Spinal cord (tissue), 10 donors: ENCODE measurements at places on chromosomes 2 and 18.

DNA sequence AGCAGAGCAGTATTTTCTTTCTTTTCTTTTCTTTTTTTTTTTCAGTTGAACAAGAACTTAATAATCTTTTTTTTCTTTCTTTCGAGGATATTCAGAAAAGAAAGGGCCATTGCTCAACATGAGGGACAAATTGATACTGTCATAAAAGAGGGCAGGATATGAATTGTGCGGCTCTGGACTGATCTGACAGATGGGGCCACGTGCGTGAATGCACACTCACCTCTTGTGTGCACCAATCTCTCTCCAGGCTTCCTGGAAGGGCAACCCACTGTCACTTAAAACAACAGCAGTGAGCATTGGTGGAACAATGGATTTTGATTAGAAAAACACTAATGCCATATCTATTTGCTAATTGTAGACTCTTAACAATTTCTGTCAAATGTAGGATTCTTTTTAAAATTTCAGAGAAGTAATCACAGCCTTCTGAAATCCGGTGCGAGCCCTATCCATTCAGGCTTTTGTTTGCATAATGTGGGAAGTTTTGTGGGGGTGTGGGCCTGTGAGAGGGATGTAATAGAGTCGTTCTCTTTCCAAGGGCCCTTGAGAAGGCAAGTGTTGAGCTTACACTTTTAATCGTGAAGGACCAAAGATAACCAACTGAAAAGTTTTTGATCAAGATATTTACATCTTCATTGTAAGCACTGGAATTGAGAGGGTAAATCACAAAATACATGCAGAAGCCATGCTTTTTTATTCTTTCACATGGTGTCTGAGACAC lies 298.8 kb downstream of the SP3 start:
- no peak for DNase-seq

GRCh38 chr2:68295516-68295915 lies 24.2 kb downstream of the CNRIP1 start:
- DNase-seq, result no peak

DNA sequence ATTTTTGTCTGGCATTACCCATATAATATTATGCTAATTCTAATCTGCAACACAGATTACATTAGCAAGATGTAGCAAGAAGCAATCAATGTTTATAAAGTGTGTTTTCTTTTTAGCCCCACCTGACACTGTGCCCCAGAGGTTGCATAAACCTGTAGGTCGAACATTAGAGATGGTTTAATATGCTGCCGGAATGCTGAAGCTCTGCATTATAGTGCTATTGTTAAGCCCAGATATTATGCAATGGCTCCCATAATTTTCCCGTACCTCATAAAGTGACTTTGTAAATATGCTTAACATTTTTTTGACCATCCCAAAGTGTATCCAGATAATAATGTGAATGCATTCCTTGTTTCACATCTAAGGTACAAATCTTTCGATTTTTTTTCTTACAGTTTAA lies 109.3 kb upstream of the MAP4K3 start:
- DNase-seq, result no peak

- no peak for DNase-seq
Observed at GRCh38 chr2:186959486-186959885, 110.5 kb upstream of the ZSWIM2 start.

DNA sequence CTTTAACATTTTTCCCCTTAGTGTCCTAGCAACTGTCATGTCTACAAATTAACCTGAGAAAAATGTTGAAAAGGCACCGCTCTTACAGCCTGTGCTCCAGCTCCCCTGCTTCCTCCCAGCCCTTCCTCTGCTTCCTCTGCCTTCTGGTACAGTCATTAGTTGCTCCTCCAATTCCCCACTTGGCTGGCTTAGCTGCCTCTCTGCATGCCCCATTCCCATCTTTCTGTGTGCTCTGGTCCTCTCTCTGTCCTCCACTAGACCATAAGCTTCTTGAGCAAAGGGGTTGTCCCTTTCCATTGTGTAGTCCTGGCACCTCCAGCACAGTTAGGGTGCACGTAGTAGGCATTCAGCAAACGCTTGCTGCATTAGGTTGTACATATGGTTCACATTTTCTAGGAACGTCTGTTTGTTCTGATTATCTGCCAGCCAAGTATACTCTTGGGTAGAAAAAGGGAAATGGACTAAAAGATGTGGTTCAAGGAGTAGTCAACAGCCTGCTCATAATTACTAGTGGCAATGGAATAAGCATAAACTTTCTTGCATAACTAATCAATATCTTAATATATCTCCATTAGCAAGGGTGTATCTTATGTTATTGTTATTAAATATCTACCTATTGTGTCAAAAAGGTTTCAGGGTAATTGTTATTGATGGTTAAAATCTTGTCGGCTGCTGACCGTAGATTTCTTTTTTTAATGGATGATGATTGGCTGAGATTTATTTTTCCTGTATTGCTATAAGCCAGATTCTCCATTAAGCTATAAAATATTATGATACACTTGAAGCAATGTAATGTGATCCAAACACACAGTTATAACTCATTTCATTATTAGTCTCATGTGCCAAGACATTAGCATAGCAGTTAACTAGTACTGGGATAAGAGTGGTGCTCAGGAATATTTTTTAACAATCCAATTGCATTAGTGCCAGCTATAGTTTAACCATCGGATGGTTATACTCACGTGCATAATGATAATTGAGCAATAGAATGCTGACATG lies 340.1 kb downstream of the SLC4A3 start:
- no peak for DNase-seq

DNA sequence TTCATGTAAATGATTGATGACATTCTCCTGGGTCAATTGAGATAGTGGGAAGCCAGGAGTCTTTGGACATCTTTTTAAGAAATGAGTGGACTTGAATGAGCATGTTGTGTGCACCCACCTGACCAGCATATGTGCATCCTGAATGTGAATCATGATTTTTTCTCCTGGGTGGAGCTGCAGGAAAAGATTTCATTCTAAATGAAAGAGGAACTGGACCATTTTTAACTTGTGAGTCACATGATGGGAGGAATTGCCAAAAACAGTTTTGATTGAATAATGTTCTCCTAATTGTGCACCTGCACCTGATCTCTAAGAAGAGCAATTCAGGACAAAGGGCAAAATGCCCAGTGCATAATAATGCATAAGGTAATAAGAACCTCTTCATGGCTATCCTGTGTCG lies 32.3 kb downstream of the COPS8 start:
- DNase-seq, result no peak

DNA sequence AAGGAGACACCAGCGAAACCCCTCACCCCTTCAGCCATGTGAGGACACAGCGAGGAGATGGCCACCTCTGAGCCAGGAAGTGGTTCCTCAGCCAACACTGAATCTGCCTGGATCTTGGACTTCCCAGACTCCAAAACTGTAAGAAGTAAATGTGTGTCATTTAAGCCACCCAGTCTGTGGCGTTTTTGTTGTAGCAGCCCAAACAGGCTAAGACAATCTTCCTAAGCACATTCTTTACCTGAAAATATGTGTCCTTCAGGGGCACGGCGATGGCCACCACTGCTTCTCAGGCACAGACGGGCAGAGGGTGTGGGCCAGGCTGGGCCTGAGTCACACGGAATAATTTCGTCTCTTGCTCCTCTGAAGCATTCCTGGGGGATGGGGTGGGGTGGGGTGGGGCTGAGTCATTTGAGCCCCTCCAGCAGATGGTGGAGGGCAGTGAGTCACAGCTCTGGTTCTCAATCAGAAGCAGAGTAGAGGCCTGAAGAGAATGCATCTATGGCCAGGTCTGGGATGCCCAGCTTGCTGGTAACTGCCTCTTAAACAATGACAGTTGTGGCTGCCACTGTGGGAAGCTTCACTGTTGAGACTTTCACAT lies 142.4 kb downstream of the CAPN13 start:
- DNase-seq, result no peak

GRCh38 chr2:94861308-94862152 lies 9.7 kb upstream of the TEKT4 start:
- DNase-seq, result no peak

- DNase-seq, result no peak
Observed at GRCh38 chr2:104574367-104574766, 279.5 kb upstream of the POU3F3 start.

GRCh38 chr2:10397878-10398277 lies 50.2 kb downstream of the ODC1 start:
- no peak for DNase-seq

DNA sequence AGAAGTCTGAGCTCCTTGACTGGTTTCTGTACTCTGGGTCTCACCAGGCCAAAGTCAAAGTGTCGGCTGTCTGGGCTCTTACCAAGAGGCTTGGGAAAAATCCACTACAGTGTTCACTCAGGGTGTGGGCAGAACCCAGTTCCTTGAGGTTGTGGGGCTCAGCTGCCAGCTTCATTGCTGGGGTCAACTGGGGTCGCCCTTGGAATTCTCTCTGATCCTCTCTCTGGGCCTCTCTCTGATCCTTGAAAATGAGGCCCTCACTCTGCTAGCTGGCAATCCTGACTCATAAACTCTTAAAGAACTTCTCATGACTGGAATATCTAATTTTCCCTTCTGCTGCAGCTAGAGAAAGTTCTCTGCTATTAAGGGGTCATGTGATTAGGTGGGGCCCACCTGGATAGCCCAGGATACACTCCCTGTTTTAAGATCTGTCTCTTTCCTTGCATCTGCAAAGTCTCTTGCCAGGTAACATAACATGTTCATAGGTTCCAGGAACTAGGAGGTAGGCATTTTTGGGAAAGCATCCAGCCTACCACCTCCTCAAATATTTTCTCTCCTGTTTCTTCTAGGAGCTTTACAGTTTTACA lies 66.3 kb downstream of the SP110 start:
- no peak for DNase-seq

GRCh38 chr2:59875836-59876235 lies 677.6 kb downstream of the BCL11A start:
- no peak for DNase-seq

- DNase-seq, result no peak
Observed at GRCh38 chr18:26461405-26461804, 86.9 kb downstream of the KCTD1 start.

GRCh38 chr2:60337142-60337497 lies 216.3 kb downstream of the BCL11A start:
- no peak for DNase-seq

DNA sequence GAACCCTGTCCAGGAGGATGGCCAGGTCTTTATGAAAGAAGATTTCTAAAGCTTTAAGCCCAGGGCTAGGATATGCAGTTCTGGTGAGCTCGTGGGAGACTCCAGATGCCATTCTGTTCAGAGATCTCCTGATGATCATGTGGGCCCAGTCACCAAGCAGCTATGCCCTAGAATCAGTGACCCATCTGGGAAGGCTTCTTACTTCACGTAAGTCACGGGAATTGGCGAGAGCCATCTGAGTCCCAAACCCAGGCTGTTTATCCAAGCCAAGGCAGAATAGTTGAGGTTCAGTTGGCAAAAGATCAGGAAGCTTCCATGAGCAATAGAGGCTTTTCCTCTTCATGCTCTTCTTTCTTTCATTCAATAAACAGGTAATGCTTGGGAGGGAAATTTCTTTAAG lies 23.9 kb downstream of the ANTXR1 start:
- no peak for DNase-seq

- no peak for DNase-seq
Observed at GRCh38 chr18:59686260-59686659, 11.0 kb downstream of the CCBE1 start.

DNA sequence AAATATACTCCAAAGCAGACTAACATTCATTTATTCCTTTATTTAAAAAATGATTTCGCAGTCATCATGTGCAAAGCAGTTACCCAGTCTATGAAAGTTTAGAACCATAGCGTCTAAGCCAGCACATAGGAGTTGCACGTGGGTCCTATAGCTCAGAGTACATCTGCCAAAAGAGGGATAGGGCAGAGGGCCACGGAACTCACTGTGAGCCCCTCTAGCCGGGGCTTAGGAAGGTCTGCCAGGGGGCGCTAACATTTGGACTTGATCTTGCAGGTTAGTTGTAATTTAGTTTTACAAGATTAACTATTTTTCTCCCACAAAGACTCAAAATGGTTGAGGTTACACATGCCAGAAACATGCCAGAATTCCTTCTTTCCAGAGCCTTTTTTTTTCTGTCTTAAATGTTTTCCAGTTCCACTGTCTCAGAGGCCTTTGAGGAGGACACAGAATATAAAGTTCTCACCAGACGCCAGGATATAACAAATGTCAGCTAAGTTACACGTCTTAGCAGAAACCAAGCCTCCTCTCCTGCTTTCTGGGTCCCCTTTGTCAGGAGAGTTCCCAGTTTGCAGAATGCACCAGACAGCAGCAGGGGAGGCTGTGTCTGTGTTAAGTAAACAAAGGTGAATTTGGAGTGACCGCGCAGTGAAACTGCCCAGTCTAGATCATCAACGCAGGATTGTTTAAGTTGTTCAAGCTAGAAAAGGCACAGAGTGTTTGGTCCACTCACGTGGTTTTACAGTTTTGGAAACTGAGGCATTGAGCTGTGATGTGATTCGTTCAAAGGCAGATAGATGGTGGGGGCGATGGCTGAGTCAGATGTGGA lies 292.0 kb downstream of the PRKCE start:
- DNase-seq, result no peak
